Stimulated activated CD4-positive, alpha-beta T cell treated with anti-CD3 and anti-CD28 coated beads, Interleukin-15, amount 100 ng/mL, for 1 hour (primary cell): ENCODE measurements at places on chromosomes 7 and 10.
A peak's percentile ranks its signal among the peaks of the same experiment; 100 is the strongest.

DNA sequence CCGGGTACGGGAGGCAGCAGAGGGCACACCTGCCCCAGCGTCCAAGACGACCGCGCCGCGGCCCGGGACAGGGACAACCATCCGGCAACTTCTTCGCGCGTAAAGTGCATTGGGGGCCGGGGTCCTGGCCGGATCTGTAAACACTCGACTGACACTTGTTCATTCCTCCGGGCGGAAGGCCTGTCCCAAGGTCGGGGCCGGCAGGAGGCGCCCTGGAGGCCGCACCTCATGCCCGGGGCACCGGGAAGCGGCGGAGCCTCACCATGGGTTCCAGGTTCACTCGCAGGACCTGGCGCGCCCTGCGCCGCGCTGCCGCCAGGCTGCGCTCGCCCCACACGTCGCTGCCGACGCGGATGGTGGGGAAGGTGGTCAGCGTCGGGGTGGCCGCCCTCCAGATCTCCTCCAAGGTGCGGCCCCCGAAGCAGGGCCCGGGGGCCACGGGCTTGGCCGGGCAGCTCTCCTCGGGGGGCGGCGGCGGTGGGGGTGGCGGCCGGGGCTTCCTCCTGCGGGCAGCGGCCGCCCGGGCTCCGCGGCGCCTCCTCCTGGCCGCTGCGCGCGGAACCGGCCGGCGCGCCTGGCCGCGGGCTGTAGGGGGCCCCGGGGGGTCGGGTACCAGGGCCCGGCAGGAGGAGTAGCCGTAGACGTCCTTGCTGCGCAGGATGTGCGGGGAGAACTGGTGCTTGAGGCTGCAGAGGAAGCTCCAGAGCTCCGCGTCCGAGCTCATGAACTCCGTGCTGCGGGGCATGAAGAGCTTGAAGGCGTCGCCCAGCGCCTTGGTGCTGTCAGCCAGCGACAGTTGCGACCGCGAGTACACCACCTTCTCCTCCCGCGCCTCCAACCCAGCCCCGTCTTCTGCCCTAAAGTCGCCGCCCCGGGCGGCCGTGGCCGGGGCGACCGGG lies 746 bp downstream of the CCDC71L start:
- peak; percentile 59 for DNase-seq

- DNase-seq = no peak
Measured at GRCh38 chr10:66045859-66046258, 880.0 kb upstream of the LRRTM3 start.

DNA sequence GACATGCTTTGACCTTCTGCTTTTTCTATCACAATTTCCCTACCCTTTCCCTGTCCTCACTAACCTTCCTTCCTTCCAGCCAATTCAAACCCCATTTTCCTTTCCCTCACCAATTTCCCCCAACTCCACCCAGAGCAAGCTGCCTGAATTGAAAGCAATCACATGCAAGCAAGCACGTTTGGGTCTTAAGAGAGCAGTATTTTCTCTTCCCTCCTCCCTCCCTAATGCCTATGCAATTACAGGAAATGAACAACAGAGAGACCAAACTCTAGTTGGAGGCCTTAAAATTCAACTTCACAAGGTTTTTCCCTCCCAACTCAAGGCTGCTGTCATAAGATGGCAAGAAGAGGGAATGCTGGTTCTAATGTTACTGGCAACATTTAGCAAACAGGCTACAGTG lies 117.2 kb downstream of the MYOF start:
- no peak for DNase-seq

GRCh38 chr10:75042292-75042974 lies 69.0 kb upstream of the SAMD8 start:
- DNase-seq = no peak

DNA sequence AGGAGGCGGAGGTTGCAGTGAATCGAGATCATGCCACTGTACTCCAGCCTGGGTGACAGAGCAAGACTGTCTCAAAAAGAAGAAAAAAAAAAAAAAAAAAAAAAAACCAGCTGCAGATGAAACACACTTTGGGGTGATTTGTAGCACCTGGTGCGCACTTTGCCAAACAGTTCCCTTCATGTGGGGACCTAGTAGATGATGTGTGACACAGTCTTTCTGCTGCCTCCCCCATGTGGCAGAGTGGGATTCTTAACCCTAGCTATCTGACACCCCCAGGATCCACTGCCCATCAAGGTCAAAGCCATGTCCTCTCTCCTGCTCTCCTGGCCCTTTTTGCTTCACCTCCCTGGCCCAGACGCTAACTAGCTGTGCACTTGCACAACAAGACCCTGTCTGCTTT lies 52.1 kb upstream of the PDZD8 start:
- no peak for DNase-seq
